Cardiac fibroblast (primary cell): ENCODE measurements at places on chromosomes 6 and 20.

- DNase-seq: no peak
Measured at GRCh38 chr20:57106030-57106682, 160.3 kb downstream of the BMP7 start.

- no peak for DNase-seq
Measured at GRCh38 chr20:63693083-63693732, 3.2 kb upstream of the TNFRSF6B start.

GRCh38 chr20:35010405-35011192 lies 54.9 kb downstream of the MYH7B start:
- no peak for DNase-seq

DNA sequence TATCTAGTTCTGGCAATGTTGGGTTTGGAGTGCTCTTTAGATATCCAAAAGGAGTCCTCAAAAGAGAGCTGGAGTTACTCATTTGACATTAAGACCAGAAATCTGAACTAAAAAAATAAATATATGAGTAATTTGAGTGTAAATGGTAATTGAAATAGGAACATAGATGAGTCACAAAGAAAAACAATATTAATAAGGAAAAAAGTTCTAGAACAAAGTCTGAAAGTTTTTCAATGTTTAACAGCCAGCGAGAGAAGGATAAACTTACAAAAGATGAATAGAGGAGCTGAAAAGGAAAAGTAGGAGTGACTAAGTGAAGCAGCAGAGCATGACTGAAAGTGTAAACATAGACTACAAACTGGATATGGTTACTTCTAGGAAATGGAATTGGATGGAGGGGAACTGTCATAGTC lies 46.8 kb downstream of the EPM2A start:
- DNase-seq: no peak

DNA sequence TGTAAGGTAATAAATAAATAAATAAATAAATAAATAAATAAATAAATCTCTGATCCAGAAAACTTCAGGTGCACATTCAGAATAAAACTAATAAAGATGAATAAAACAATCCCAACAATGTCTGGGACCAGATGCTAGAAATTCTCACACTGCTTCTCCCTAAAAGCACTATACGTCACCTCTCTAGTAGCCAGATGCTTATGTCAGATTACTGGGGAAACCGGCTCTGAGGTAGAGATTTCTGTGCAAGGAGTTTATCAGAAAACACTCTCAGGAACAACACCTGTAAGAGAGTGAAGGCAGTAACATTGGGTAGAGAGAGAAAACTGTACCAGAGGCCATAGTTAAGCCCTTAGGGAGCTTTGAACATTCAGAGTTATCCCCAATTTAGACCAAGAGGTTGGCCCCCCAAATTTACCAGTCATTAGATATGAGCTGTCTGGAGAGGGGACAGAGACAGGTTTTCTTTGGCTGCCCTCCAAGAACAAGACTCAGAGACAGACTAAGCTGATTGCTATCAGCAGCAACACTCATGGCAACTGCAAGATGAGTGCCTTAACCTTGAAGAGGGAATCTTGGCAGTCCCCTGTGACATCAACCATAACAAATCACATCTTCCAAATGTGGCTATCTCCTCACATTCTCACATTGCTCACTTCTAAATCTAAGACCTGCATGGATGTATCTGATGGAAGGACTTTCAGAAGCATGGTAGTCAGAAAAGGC lies 151.2 kb upstream of the BMP5 start:
- DNase-seq: peak; percentile 38

DNA sequence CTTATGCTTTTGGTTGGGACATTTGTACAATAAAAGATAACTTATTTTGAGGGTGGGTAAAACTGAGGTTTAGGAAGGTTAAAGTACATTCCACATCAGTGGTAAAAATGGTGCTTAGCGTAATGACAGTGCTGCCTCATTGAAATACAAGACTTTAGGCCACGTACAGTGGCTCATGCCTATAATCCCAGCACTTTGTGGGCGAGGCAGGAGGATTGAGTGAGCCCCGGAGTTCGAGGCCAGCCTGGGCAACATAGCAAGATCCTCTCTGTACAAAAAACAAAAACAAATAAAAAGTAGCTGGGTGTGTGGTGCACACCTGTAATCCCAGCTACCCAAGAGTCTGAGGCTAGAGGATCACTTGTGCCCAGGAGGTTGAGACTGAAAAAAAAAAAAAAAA lies 2.3 kb upstream of the KIAA0319 start:
- no peak for DNase-seq

DNA sequence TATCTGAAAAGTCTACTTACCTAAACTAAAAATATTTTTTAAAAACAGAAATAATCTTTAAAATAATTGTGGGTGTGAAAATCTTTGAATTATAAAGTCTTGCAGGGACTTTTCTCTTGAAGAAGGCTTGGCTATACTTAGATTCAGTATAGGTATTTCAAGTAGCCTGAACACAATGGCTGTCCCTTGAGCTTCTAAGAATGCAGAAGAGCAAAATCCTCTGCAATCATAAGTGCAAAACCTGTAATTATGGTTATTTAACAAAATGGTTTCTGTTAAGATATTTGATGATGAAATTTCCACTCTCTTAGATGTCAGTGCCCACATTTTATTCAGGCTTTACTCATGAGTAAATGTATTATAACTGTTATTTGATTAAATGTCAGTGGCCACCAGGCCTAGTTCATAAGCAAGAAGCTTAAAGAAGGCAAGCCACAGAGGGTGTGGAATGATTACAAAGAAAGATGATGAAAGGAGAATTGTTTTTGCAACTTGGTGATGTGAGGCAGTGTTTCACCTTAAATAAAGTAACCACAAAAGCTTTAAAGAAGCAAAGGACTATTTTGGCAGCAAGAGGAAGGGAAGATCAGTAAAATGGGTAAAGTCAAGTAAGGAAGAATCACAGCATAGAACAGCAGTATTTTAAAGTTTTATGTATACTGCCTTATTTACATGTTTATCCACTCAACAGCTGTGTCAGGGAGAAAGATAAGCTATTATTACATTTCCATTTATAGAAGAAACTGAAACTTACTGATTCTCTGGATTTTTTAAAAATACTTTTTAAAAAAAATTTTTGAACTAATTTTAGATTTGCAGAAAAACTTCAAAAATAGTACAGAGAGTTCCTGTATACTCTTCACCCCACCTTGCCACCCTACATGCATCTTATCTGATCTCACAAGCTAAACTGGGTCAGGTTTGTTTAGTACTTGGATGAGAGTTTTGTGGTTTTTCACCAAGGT lies 351.2 kb upstream of the RUNX2 start:
- peak; percentile 33 for DNase-seq

DNA sequence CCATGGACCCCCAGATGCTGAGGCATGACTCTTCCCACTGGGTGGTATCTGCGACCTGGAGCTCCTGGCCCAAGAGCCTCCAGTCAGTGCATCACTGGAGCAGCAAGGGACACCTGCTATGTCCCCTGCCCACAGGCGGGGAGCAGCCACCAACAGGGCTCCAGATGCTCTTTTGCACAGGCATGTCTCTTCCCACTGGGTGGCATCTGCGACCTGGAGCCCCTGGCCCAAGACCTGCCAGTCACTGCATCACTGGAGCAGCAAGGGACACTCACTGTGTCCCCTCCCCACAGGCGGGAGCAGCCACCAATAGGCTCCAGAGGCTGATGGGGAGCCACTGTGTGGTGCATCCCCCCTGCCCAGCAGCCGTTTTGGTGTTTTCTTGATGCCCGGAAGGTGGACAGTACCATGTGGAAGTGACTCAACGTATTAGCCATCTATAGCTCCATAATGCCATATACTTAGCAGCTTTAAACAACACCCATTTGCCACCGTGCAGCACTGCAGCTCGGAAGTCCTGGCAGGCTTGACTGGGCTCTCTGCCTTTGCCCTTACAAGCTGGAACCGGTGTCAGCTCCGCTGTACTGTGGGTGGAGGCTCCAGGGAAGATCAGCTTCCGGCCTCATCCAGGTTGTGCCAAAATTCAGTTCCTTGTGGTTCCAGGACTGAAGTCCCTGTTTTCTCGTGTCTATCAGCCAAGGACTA lies 124.9 kb upstream of the CST7 start:
- no peak for DNase-seq

DNA sequence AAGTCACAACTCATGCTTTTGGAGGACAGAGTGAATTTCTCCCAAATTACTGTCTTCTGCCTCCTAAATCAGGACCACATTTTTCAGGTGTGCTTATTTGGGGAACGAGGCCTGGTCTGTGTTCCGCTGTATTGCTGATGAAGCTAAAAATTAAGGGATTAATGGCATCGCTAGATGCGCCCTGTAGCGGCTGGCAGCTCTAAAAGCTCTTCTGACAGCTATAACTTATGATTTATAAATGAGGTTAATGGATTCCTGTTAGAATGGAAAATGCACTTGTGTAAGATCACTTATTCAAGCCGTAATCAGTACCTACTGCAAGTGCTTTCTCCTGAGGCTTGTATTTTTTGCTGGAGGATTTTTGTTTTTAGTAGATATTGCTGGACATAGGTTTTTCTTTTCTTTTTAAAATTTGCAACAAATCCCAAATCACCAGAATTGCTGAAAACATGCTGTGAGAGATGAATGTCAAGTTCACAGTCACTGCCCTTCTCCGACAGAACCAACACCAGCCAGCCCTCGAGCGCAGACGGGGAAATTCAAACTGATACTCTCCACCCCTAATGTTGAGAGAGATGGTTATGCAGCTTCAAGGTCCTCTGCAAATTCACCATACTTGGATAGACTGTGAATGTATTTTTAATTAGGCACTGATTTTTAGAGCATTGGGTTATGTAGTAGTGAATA lies 49.1 kb downstream of the AKAP12 start:
- no peak for DNase-seq

DNA sequence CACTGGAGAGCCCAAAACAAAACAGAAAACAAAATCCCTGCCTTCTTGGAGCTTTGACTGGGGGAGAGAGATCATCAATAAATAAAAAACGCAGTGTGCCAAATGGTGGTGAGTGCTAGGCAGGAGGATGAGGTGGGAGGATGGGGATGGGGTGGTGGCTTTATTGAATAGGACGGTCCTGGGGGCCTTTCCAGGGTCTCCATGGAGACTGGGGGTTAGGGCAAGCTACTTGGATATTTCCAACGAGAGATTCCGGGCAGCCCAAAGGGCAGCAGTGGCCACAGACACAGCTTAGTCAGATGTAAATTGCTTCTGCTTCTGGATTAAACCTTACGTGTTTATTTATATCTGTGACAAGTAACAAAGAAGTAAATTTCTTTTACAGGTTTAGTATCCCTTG lies 700.1 kb downstream of the QKI start:
- DNase-seq: no peak

- DNase-seq: no peak
Measured at GRCh38 chr6:114024746-114025145, 53.8 kb upstream of the HDAC2 start.

DNA sequence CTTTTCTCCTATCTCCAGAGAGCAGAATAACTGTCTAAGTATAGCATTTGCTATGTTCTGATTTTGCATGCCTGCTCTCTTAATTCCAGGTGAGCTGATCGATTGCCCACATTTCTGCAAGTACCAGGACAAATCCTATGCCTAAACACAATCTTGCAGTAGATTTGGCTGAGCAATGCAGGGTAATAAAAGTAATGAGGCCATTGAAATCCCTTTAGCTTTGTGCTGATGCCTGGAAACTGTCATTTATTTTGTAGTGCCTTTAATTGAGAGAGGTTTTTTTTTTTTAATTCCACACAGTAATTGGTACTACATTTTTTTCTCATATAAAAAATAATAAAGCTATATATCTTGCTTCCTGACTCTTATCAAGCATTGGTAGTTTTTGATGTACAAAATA lies 252.3 kb downstream of the NKAIN2 start:
- DNase-seq: no peak

- no peak for DNase-seq
Measured at GRCh38 chr20:55596431-55596830, 408.9 kb downstream of the CBLN4 start.

GRCh38 chr20:63097336-63097831 lies 90.6 kb upstream of the BHLHE23 start:
- DNase-seq: no peak

GRCh38 chr20:19924255-19924654 lies 92.9 kb upstream of the NAA20 start:
- no peak for DNase-seq

- no peak for DNase-seq
Measured at GRCh38 chr6:102749210-102749971, 1355.9 kb downstream of the GRIK2 start.

DNA sequence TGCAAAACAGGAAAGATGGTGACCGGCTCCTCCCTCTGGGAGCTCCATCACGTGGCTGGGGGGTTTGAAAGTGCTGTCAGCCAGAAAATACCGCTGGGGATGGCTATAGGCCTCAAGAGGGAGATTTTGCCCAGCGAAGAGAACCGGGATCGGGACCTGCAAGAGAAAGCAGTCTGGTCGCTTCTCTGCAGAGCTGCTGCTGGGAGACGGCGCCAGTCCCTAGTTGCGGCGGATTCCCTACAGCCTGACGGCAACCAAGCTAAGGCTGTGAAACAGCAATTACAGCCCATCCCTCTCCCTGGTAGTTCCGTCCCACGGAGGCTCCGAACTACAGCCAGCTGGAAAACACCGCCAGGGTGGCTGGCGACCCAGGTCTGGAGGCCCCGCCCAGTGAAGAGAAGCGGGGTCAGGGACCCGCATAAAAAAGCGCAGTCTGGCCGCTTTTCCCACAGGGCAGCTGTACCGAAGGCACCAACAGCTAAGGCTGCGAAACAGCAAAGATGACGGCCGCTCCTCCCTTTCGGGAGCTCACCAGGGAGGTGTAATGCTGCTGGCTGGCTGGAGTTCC lies 238.1 kb upstream of the IRAK1BP1 start:
- DNase-seq: peak; percentile 53

- DNase-seq: peak; percentile 10
Measured at GRCh38 chr6:157364705-157365104, 16.3 kb upstream of the ZDHHC14 start.

DNA sequence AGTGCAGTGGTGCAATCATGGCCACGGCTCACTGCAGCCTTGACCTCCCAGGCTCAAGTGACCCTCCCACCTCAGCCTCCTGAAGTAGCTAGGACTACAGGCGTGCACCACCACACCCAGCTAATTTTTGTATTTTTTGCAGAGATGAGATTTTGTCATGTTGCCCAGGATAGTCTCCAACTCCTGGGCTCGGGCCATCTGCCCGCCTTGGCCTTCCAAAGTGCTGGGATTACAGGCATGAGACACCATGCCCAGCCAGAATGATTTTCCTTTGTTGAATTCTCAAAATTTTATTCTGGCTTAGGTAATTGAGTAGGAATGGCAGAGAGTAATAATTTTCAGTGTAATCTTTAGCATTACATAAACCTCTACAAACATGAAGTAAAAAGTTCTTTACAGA lies 37.1 kb downstream of the SLC16A10 start:
- no peak for DNase-seq

- no peak for DNase-seq
Measured at GRCh38 chr6:55782275-55782674, 93.1 kb downstream of the BMP5 start.

- no peak for DNase-seq
Measured at GRCh38 chr6:43743682-43744381, 26.2 kb upstream of the VEGFA start.

GRCh38 chr20:32685541-32686529 lies 12.1 kb upstream of the C20orf203 start:
- peak; percentile 86 for DNase-seq

- no peak for DNase-seq
Measured at GRCh38 chr6:7142228-7142801, 34.6 kb downstream of the RREB1 start.
